CD4-positive, alpha-beta T cell treated with Interleukin-2 at 100 ng/mL for 4 hours (primary cell): ENCODE measurements at places on chromosomes 7 and 10.
A peak's percentile ranks its signal among the peaks of the same experiment; 100 is the strongest.

- no peak for DNase-seq
These were observed 712 bp upstream of the CPVL start for GRCh38 chr7:29146888-29147609.

DNA sequence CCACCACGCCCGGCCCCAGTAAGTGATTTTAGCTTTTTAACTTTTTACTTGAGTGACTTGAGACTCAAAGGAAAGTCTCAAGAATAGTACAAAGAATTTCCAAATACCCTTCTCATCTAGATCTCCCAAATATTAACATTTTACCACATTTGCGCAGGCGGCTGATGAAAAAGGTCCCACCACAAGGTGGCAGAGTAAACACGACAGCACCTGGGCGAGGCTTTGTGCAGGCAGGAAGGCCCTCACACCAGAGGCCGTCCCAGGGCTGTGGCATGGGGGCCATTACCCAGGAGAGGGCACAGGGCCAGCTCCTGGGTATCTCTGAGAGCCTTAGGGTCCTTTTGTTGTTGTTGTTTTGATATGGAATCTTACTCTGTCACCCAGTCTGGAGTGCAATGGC, 50.0 kb upstream of the WIPI2 start:
- peak; percentile 34 for DNase-seq

DNA sequence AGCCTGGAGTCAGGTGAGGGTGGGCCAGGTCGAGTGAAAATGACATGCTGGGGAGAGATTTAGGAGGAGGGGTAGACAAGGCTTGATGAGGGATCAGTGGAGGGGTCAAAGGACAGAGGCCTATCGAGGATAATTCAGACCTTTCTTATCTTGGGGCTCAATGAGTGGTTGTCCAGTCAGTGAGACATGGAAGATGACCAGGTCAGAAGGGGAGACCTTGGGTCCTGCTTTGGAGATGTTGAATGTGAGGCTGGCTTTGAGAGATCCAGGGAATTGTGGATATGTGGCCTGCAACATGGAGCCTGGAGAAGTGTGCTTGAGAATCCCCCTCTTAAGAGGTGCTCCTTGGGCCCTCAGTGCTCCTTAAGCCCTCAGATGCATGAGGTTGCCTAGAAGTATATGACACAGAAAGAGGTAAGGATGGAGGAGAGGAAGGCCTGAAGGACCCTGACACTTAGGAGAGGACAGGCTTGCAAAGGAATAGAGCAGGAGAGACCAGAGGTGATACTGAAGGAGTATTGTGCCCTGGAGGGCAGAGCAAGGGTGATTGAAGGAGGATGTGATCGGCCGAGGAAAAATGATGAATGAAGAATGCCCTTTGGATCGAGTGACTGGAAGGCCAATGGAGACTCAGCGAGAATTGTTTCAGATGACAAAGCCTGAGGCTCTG, 129.8 kb upstream of the GPR26 start:
- DNase-seq = no peak

- peak; percentile 10 for DNase-seq
These were observed 42.2 kb upstream of the HSPB1 start for GRCh38 chr7:76260171-76260703.

GRCh38 chr10:87640043-87640442, 19.6 kb upstream of the PAPSS2 start:
- no peak for DNase-seq

DNA sequence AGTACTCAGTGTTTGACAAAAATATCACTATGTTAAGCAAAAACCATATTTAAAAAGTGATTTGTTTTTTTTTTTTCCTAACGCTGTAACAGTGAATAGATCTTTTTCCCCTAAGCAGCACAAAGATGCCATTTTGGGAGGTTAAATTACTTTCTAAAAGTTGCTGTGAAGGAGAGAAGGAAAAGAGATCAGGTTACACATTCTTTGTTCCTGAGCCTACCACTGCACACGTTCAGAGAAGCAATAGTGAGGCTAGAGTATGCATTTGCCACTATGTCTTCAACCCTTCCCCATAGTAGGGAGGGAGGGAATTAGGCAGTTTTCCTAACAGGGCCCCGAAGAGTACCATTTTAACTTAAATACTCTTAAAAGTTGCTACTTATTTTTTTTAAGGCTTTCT, 38.9 kb downstream of the BMPR1A start:
- no peak for DNase-seq

DNA sequence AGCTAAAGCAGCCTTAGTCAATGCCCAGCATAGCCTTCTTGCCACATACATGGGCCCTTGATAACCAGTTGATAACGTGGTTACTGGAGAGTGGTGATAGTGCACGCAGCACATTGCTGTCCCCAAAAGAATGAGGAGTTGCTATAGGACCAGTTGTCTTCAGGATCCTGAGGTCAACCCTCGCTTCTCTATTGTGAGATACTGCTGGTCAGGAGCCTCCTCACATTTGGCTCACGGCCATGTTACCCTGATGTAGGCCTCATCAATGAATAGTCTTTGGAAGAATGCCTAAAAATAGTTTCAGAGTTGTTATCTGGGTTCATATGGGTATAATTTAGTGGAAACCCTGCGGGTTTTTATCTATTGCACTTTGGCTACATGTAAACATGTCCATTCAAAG, 230.7 kb downstream of the VTI1A start:
- no peak for DNase-seq
